ENCODE measurements at places on chromosomes 4 and X.
A peak's percentile ranks its signal among the peaks of the same experiment; 100 is the strongest.

GRCh38 chr4:121819216-121819965 lies 4.3 kb downstream of the CCNA2 start:
- DNase-seq = no peak

DNA sequence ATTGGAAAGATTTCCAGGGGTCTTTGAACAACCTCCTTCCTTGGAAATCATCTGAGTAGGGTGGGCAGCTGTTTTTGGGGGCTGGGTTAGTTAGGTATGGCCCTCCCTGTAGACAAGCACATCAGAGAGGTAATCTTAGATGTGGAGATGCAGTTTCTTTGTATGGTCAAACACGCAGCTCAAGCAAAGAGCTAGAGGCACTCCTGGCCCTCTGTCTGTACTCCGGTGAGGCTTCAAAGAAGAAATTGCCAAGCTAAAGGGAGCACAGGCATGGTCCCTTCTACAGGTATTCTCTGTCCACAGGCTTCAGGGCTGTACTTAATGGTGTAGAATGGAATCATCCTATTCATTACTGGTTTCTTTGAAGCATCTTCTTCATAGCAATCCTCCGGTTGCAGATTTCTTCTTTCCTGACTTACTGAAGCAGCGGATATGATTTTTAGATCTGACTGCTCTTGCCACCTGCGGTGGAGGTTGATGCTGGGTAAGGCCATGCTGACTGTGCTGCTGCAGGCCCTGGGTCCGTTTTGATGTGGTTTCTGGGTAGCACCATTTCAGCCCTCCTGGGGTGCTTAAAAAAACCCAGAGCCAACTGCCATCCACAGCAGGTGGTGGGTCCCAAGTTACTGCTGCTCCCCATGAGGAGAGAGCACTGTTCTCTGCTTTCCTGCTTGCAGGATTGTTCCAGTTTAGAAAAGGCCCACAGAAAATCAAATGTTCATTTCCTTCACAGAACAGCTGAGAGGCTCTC lies 318.9 kb upstream of the GATB start:
- DNase-seq = peak; percentile 5

- no peak for DNase-seq
Observed at GRCh38 chr4:5933116-5933515, 40.2 kb upstream of the CRMP1 start.

DNA sequence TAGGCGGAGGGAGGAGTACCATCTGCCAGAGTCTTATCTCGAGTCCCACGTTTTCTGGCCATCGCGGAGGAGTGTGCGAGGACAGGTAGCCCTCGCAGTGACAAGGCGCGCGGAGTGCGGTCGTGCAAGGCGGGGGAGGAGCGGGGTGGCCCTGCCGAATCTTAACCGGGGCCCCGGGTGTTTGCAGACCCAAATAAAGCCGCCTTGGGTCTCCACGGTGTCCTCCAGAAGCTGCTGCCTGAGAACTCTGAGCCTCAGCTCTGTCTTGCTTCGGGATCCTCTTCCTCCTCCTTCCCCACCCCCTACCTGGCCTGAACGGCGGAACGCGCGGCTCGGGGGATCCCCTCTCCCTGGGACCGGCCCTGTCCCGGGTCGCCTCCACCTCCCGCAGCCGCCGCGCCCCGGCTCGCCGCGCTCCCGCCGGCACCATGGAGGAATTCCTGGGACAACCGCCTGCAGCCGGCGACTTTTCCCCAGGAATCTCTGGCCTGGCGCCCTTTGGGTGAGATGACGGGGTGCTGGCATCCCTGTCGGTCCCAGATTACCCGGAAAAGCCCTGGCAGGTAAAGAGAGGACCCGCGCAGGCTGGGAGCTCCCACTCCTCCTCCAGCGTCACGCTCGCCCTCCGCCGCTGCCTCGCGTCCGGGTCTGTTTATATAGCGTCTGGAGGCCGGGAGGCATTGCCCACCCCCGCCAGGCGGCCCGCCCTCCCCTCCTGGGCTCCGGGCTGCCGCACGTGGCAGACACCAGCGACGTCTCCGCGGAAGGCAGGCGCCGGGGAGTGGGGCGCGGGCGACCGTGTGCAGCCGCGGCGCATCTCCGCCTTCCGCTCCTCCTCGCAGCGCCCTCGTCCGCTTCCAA lies at the start of gene GALNTL6:
Gene GALNTL6 (plus strand): TSS at position 740 of the 861 bp plus-strand sequence.
- DNase-seq = no peak

GRCh38 chrX:130654409-130654950 lies 248.5 kb downstream of the ENOX2 start:
- no peak for DNase-seq

GRCh38 chr4:187480146-187481145 lies 515.1 kb upstream of the ZFP42 start:
- DNase-seq = no peak

- DNase-seq = peak; percentile 2
Observed at GRCh38 chrX:12894074-12895030, 12.1 kb upstream of the TLR8 start.

- no peak for DNase-seq
Observed at GRCh38 chr4:82201805-82202641, 171.8 kb downstream of the HNRNPD start.

GRCh38 chr4:28772066-28772465 lies 1911.4 kb downstream of the STIM2 start:
- no peak for DNase-seq

GRCh38 chrX:25427873-25428555 lies 412.2 kb upstream of the ARX start:
- no peak for DNase-seq

GRCh38 chr4:174449944-174450785 lies 72.1 kb downstream of the HPGD start:
- no peak for DNase-seq

DNA sequence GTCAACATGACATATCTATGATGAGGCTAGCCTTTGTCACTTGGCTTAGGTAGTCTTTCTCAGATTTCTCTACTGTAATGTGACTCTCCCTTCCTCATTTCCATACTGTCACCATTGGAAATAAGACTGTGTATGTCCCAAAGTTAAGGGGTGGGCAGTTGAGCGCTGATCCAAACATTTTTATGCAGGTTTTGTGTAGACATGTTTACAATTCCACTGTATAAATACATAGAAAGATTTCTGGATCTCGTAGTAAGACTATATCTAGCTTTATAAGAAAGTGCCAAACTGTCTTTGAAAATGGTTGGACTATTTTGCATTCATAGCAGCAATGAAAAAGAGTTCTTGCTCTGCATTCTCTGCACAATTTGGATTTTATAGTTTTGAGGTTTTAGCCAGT lies 227.2 kb downstream of the GPM6A start:
- no peak for DNase-seq

DNA sequence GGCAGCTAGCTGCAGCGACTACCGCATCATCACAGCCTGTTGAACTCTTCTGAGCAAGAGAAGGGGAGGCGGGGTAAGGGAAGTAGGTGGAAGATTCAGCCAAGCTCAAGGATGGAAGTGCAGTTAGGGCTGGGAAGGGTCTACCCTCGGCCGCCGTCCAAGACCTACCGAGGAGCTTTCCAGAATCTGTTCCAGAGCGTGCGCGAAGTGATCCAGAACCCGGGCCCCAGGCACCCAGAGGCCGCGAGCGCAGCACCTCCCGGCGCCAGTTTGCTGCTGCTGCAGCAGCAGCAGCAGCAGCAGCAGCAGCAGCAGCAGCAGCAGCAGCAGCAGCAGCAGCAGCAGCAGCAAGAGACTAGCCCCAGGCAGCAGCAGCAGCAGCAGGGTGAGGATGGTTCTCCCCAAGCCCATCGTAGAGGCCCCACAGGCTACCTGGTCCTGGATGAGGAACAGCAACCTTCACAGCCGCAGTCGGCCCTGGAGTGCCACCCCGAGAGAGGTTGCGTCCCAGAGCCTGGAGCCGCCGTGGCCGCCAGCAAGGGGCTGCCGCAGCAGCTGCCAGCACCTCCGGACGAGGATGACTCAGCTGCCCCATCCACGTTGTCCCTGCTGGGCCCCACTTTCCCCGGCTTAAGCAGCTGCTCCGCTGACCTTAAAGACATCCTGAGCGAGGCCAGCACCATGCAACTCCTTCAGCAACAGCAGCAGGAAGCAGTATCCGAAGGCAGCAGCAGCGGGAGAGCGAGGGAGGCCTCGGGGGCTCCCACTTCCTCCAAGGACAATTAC lies 1.4 kb downstream of the AR start:
- DNase-seq = no peak

- no peak for DNase-seq
Observed at GRCh38 chr4:22478426-22478825, 37.4 kb downstream of the ADGRA3 start.

GRCh38 chr4:8095956-8096689 lies 62.5 kb downstream of the ABLIM2 start:
- no peak for DNase-seq

GRCh38 chr4:142226014-142226413 lies 589.6 kb downstream of the IL15 start:
- DNase-seq = no peak

DNA sequence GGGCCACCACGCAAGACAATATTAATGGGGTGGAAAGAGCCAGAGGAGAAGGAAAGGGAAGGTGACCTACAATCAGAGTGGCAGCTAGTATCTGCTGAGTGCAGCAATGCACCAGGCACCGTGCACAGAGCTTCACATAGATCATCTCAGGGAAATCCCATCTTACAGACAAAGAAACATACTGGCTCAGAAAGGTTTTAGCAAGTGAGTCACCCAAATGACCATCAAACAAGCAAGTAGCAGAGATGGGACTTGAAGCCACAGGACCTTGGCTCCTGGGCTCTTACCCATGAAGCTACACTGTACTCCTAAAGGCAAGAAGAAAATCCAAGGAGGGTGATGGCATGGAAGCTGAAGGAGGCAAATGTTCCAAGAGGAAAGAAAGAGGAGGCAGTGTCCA lies 6.8 kb downstream of the ANXA5 start:
- DNase-seq = no peak

GRCh38 chrX:123222920-123223319 lies 38.8 kb downstream of the GRIA3 start:
- no peak for DNase-seq

DNA sequence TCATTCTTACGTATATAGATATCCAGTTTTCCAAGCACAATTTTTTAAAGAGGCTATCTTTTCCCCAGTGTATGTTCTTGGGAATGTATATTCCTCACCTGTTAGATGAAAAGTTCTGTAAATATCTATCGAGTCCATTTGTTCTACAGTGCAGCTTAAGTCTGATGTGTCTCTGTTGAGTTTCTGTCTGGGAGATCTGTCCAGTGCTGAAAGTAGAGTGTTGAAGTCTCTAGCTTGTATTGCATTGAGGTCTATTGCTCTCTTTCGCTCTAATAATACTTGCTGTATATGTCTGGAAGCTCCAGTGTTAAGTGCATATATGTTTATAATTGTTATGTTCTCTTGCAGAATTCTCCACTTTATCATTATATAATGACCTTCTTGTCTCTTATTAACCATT lies 373.1 kb downstream of the PPARGC1A start:
- no peak for DNase-seq

DNA sequence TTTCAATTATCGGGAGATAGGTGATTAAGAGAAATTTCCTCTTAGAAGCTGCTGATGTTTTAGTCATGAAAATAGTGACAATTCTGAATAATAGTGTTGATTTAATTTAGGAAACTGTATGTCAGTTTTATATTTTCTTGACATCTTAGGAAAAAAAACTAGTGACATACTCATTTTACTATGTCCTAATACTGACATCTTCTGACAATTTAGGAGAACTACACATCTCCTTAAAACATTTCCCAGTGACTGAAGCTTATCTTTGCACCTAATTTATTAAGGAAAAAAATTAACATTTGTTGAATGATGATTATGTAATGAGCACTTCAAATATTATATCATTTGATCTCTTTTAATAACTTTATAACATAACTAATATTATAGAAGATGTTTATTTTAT lies 42.0 kb upstream of the RBMXL3 start:
- no peak for DNase-seq

DNA sequence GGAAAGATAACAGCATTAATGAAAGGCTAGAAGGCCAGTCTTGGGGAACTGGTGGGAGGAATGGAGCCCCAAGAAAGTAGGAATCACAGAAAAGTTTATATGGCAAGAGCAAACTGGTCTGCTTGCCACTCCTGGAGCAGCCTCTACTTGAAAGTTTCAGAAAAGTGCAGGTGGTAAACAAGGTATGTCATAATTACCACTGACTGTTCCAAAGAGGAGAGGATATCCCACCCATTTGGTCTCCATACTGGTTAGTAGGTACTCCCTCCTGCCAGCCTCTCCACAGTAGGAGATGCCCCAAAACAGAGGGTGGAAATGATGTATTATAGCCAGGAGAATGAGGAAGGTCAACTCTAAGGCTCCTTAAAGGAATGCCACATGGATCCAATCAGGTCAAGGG lies 145.1 kb downstream of the INPP4B start:
- DNase-seq = no peak

GRCh38 chrX:48086082-48086481 lies 14.6 kb upstream of the ZNF630 start:
- DNase-seq = no peak

- peak; percentile 1 for DNase-seq
Observed at GRCh38 chr4:114180481-114180880, 201.0 kb upstream of the ARSJ start.

DNA sequence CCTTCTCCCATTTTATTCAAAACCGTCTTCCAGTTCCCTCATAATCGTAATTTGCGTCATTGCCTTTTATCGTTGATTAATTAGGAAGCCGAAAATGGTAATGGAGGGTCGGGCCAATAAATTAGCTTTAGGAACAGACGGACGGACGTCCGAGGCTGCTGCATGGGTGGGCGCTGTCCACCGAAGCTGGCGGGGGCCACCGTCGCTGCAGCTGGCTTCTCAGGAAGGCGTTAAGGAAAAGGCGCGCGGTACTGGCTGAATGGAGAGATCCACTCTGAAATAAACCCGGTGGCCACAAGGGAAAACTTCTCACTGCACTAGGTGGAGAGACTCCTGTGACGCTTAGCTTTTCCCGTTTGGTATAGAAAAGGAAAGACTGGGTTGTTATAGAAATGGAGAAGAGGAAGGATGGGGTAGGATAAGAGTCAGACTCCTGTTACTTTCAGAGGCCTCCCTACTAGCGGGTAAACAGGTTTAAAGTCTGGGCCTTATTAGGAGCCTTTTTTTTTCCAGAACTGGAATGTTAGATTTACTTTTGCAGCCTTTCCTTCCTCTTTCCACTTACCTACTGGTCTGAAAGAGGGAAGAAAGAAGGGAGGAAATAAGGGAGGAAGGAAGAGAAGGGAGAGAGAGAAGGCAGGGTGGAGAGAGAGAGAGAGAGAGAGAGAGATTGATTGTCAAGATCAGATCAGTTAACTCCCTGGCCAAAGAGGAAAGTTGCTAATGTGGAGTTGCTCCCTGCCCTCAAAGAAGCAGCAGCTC lies 11.3 kb upstream of the PRDM8 start:
- DNase-seq = no peak

GRCh38 chr4:168654104-168654847 lies 157.4 kb downstream of the PALLD start:
- DNase-seq = no peak

Data from activated CD4-positive, CD25-positive, alpha-beta regulatory T cell (primary cell).